SIG-M5 (cell line): ENCODE measurements at places on chromosomes 3 and 15.

DNA sequence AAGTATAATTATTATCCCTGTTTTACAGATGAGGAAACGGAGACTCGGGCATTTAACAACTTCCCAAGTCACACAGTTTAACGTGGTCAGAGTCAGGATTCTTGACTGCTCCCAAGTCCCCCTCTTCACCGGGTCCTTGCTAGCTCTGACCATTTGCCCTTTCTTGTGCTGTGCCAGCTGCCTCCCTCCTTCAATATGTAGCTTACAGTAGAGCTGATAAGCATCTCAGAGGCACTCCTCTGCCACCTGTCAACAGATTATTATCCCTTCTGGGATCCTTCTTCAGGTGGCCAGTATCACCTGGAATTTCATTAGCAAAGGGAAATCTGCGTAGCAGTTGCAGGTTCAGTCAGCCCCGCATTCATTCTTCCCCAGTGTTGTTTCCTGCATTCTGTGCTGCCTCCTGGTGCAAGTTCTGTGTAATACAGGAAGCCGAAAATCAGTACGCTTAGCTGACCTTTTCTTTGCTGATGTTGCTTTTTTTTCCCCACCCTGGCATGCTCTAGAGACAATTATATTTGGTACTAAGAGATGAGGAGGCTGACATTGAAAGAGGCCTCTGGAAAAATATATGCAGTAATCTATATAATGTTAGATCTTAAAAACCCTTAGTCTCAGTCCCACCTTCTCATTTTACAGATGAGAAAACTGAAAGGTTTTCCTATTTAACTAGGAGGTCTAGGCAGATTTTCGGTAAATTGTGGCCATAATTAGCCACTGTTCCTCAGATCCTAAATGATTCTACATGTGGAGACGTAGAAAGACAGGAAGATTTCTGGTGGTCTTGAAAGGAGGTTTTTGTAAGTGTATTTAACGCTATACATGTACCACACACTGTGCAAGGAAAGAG lies 24.8 kb downstream of the TMOD2 start:
- no peak for DNase-seq

GRCh38 chr3:26915208-26915607 lies 292.6 kb downstream of the LRRC3B start:
- DNase-seq: no peak

DNA sequence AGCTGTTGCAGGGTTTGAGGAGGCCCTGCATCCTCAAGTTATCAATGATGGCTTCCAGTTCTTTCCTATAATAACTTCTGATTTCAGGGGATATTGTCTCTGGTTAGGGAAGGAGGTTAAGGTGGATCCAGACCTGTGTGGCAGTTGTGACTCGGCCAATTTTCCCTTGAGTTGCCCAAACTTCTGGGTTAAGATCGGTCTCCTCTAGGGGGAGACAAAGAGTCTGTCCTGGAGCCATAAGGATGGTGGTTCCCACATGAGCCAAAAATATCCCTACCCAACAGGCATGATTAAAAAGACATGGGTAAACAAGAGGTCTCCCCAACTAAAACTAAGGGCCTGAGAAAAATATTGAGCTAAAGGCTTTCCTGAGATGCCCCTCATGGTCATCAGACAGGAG lies 227.5 kb upstream of the MDFIC2 start:
- no peak for DNase-seq

GRCh38 chr3:22013641-22014040 lies 262.6 kb upstream of the ZNF385D start:
- DNase-seq: no peak

DNA sequence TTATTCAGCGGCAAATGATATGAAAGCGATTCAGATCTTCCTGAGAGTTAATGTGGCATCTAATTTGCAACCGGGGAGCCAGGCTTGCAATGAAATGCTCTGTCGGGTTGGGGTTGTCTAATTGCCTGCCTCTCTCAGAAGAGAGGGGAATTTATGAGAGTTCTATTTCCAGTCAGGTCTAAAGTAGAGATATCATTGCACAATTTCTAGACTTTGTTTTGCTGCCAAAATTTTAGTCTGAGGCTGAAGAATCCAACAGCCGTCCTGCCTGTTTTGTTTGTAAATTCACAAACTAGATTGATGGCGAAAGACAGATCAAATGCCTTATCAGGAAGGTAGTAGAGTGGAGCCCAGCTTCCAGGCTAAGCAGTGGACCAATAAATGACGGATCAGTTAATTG lies 610 bp downstream of the LIPC start:
- DNase-seq: no peak
